ENCODE measurements at places on chromosomes 5 and 9. TPM values are rescaled to one million over a fixed set of nuclear protein-coding genes. Genes with fewer than 3 reads are reported as not detected.

Gene FOXD4L3
- total RNA-seq = 0.21 TPM

DNA sequence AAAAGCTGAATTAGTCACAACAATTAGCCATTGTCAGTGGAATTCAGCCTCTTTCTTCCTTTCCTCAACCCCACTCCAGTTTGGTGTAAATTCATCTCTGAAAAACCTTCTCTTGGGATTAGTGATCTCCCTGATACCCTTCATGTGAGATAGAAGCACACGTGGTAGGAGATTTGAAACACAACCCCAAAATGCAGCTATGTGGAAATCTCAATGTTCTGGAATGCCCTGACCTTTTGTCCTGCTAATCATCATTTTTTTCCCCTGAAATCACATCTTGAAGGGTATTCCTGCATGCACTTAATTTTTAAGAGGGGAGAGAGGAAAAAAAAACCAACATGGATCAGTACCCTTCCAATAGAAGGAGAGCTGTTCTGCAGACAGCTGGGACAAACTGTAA is 612.6 kb downstream of the EBF1 start:
- no peaks in the 10 kb centered on the region for H3K27me3 ChIP-seq
- DNase-seq = no peak
- no peak overlapping the region for H3K27ac ChIP-seq

DNA sequence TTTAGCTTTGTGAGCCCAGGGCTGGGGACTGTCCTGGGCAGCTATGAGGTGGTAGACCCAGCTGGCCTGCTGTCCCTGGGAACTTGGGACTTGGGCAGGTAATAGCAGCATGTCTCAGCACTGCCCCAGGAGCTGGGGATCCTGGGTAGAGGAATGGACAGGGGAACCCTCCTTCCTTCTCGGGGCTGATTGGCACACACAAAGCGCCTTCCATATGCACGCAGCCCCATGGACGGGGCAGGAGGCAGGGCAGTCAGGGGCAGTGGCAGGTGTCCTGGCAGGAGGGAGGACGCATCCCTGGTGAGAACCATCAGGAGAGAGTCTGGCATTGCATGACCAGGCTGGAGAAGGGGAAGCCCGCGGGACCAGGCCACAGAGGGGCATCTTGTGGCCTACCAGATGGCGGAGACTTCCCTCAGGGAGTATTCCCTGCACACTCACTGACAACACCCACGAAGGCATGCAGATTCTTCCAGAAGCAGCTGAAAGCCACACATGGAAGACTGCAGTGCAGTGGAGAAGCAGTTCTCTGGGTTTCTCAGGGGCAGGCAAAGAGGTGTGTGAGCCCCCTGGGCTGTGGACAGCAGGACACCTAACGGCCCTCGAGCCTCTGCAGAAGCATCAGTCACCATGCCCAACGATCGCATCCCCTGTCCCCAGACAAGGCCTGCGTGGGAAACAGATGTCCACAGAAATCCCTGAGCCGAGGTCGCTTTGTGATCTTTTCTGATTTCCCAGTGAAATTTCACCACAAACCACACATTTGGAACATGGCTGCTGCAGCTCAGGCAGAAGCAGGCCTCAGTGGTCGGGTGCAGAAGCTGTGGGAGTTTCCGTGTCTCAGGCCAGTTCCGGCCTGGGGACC is 7.0 kb upstream of the NKD2 start:
- H3K36me3 ChIP-seq = no peaks in the 10 kb centered on the region
- peaks cover 30% of the 10 kb centered on the region for H3K4me1 ChIP-seq
- DNase-seq = peak; percentile 30
- no peak overlapping the region for H3K27ac ChIP-seq

GRCh38 chr5:173623296-173623771 is 6.9 kb upstream of the BOD1 start:
- no peak overlapping the region for H3K27ac ChIP-seq
- no peak overlapping the region for H3K4me3 ChIP-seq
- H3K36me3 ChIP-seq = no peaks in the 10 kb centered on the region
- no peak for DNase-seq

DNA sequence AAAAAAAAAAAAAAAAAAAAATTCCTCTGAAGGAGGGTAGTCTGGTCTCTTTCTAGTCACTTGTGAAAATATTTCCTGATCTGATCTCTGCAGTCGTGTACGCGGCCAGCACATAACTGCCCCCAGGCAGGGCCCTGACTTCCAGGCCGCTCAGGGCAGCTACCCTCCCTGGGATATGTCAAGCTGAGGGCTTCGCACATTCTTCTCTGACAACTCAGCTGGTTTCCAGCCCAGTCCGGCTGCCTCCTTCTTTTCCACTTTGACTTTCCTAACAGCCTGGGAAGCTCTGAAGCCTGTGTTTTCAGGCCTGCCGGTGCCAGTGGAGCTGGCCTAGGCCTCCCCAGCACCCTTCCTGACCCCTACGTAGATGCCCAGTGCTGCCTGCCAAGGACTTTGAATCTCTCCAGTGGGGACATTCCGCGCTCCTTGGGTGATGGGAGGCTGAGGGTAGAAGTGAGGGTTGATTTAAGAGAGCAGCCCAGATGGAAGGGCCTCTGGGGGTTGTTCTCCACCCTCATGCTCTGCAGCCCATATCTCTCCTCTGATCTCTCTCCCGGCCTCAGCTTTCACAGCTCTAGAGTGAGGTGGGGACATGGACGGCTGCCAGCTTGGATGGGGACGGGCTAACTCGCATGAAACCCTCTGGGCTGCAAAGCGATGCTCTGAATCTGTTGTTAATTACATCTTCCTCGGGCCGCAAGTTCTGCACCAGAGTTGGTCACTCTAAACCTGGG is 20.7 kb downstream of the COL5A1 start:
- no peaks in the 10 kb centered on the region for H3K27me3 ChIP-seq
- H3K4me3 ChIP-seq = no peak overlapping the region
- H3K4me1 ChIP-seq = peaks cover 19% of the 10 kb centered on the region
- peak; percentile 48 for DNase-seq
- no peak overlapping the region for H3K27ac ChIP-seq

GRCh38 chr5:139335811-139336210 is 5.8 kb upstream of the PAIP2 start:
- H3K27me3 ChIP-seq = no peaks in the 10 kb centered on the region
- peaks cover 3% of the 10 kb centered on the region for H3K4me1 ChIP-seq
- H3K36me3 ChIP-seq = peaks cover 27% of the 10 kb centered on the region
- no peak overlapping the region for H3K4me3 ChIP-seq
- no peak for DNase-seq

Gene TMED7
- total RNA-seq = 82.2 TPM

Gene UGT3A1
- not detected for total RNA-seq

DNA sequence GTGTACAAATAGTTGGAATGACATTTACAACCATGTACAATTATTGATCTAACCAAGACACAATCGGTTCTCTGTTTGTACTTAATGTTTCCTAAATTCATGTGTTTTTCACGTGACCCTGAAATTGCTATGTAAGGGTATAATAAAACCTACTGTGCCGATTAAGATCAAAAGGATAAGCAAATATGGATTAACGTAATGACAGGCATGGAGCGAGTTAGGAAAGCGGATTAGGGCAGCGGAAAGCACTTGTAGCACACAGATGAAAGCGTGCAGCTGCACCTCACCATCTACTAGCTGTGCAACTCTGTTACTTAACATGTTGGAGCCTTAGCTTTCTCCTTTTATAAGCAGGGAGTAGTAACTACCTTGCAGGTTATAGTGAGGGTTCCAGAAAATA is 38.3 kb upstream of the ZFYVE16 start:
- no peak overlapping the region for H3K27ac ChIP-seq
- no peaks in the 10 kb centered on the region for H3K4me1 ChIP-seq
- no peaks in the 10 kb centered on the region for H3K36me3 ChIP-seq
- no peak overlapping the region for H3K4me3 ChIP-seq
- no peaks in the 10 kb centered on the region for H3K27me3 ChIP-seq

GRCh38 chr5:33476992-33477391 is 36.2 kb downstream of the TARS1 start:
- H3K27ac ChIP-seq = no peak overlapping the region
- H3K36me3 ChIP-seq = peaks cover 27% of the 10 kb centered on the region
- H3K4me3 ChIP-seq = no peak overlapping the region
- no peak for DNase-seq
- no peaks in the 10 kb centered on the region for H3K4me1 ChIP-seq

DNA sequence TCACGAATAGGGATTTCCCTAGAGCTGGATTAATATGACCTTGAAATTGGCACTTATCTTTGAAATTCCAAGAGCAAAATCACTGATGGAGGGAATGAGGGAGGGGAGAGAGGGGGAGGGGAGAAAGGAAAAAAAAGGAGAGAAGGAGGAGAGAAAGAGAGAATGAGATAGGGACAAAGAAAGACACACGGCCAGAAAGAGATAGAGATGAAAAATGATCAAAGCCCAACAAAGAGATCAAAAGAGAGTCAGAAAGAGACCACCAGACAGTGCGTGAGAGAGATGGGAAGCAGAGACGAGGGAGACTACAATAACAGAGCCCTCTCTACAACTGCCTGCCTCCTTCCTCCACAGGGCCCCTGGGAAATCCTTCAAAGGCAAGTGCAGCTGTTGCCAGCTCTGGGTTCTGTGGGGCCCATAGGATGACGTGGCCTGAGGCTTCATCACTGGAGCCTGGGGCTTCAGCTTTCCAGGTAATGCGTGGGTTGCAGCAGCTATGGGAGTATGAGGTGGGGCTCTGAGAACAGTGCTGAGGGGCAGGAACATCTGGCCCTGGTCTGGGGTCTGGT is 58.3 kb upstream of the SHB start:
- no peak overlapping the region for H3K4me3 ChIP-seq
- H3K27me3 ChIP-seq = no peaks in the 10 kb centered on the region
- DNase-seq = no peak
- no peaks in the 10 kb centered on the region for H3K36me3 ChIP-seq

Gene MARCHF3
- total RNA-seq = 14.3 TPM

GRCh38 chr5:138458384-138458783 is 6.9 kb upstream of the EGR1 start:
- peaks cover 4% of the 10 kb centered on the region for H3K27me3 ChIP-seq
- no peak overlapping the region for H3K4me3 ChIP-seq
- peak; percentile 20 for DNase-seq
- H3K4me1 ChIP-seq = peaks cover 27% of the 10 kb centered on the region

DNA sequence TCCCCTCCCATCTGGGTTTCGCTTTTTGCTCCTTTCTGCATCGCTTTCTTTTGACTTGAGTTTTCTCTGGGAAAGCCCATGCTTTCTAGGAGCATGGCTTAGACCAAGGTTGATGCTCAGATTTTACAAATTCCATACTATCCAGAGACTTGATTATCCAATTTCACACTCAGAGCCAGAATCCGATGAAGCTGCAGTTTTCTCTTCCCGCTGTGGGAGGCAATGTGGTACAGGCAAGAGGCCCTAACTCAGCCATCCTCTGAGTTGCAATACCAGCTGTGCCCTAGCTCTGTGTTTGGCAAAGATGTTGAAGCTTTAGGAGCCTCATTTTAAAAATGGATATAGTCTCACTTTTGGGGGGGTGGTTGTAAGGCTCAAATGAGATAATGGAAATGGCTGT is 85.1 kb downstream of the BRINP1 start:
- H3K27ac ChIP-seq = no peak overlapping the region
- no peaks in the 10 kb centered on the region for H3K36me3 ChIP-seq
- DNase-seq = no peak
- no peaks in the 10 kb centered on the region for H3K27me3 ChIP-seq
- H3K4me1 ChIP-seq = no peaks in the 10 kb centered on the region

Gene PCDHB4
- 2.2 TPM for total RNA-seq

Gene SLC6A3
- total RNA-seq = 0.12 TPM

- no peak overlapping the region for H3K4me3 ChIP-seq
- H3K4me1 ChIP-seq = no peaks in the 10 kb centered on the region
Observed at GRCh38 chr9:131214286-131214856, 61.9 kb downstream of the FAM78A start.

Gene TSLP
- 1.3 TPM for total RNA-seq

DNA sequence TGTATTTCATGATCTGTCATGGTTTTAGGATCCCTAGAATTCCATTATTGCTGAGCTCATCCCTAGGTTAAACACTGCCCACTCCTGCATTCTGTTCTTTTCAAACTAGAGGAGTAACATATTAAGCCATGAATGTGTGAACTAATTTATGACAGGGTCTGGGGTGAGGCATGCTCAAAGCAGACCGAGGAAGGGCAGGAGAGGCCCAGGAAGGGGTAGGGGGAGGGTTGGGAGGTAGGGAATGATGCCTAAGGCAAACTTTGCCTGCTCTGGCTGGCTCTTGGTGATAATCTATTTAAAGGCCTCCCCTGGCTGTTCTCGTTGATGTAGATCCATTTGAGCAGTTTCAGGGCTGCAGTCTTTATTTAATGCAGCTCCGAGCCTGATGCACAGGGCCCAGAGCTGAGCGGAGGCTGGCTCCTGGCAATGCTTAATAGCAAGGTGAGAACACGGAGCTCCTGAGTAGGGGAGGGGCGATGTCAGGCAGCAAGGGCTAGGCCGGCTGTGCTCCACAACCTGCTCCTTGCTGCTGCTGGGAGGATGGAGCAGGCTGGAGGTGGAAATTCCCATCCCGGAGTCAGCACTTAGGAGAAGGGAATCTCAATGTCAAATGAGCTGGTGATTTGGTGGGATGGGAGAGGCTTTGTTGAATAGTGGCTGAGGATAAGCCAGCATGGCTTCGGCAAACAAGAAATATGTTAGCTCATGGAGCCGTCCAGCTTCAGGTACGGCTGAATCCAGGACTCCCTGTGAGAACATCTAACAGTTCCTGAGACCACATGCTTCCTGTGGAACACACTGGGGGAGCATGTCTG is 73.2 kb upstream of the UNC5A start:
- no peaks in the 10 kb centered on the region for H3K36me3 ChIP-seq
- peaks cover 91% of the 10 kb centered on the region for H3K27me3 ChIP-seq

Gene RICTOR
- total RNA-seq = 52.1 TPM

GRCh38 chr5:103929338-103930013 is 366.9 kb upstream of the NUDT12 start:
- H3K27ac ChIP-seq = no peak overlapping the region
- no peaks in the 10 kb centered on the region for H3K36me3 ChIP-seq
- no peak for DNase-seq
- H3K27me3 ChIP-seq = no peaks in the 10 kb centered on the region

Gene ENG
- total RNA-seq = 323 TPM

- no peak for DNase-seq
- H3K27ac ChIP-seq = no peak overlapping the region
- H3K27me3 ChIP-seq = no peaks in the 10 kb centered on the region
Observed at GRCh38 chr5:72223371-72223770, 96.7 kb downstream of the MRPS27 start.

DNA sequence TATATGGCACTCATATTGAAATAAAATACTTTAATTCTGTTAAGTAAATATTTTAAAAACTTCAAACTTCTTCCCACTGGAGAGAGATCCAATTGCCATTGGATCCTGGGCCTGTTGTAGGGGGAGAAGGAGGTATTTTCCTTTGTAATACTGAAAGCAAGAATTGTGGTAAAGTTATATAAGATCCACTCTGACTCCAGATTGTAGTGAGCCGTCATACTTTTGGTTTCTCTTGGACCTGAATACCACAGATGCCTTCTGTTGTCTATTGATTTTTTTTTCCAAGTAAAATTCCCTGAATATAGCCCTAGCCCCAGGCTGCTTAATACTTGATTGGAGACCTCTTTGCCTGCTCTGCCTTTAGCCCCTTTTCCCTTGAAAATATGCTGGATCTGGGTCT is 86.9 kb downstream of the ATG10 start:
- no peaks in the 10 kb centered on the region for H3K4me1 ChIP-seq
- no peak overlapping the region for H3K27ac ChIP-seq
- no peaks in the 10 kb centered on the region for H3K36me3 ChIP-seq
- no peak for DNase-seq
